CD8-positive, alpha-beta memory T cell (primary cell): ENCODE measurements at places on chromosomes 4 and X.

DNA sequence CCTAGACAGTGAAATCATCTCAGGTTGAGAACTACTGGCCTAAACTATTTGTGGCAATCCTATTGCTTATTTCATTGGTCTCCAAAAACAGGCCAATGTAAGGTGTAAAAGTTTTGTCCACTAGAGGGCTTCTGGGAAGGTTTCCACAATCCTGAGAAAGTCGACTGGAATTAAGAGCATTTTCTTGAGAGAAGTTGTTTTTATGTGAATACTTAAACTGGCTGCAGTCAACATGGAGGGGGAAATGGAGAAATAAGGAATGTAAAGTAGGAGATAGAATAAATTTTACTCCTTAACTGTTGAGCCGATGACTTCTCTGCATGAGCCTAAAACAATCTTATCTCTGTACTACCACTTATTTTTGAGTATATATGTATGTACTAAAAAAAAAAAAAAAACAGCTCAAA is 11.0 kb upstream of the EIF4E start:
- H3K27ac ChIP-seq, result no peak overlapping the region
- no peak overlapping the region for H3K4me3 ChIP-seq
- no peaks in the 10 kb centered on the region for H3K27me3 ChIP-seq
- no peak for DNase-seq

DNA sequence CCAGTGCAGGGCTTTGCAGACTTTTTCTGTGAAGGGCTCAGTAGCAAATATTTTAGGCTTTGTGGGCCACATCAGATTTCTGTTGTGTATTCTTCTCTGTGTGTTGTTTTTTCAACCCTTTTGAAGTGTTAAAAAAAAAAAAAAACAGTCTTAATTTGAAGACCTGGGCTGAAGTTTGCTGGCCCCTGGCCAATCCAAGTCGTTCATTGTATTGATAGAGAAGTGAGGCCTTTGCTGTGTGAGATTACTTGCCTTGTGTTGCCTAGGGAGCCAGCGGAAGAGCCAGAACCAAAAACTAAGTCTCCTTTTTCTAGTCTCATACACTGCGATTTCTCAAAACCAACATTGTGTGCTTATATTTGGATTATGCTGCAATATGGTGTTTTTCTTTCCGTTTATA is 46.9 kb downstream of the MTM1 start:
- H3K27me3 ChIP-seq, result no peaks in the 10 kb centered on the region
- H3K4me1 ChIP-seq, result no peaks in the 10 kb centered on the region
- no peak overlapping the region for H3K4me3 ChIP-seq
- no peak overlapping the region for H3K27ac ChIP-seq
- H3K36me3 ChIP-seq, result no peaks in the 10 kb centered on the region

GRCh38 chr4:10385994-10386394 is 71.2 kb downstream of the ZNF518B start:
- H3K4me3 ChIP-seq, result no peak overlapping the region
- no peak overlapping the region for H3K27ac ChIP-seq
- no peaks in the 10 kb centered on the region for H3K4me1 ChIP-seq
- no peaks in the 10 kb centered on the region for H3K27me3 ChIP-seq

GRCh38 chr4:22667332-22667940 is 25.3 kb upstream of the GBA3 start:
- H3K36me3 ChIP-seq, result no peaks in the 10 kb centered on the region
- no peak overlapping the region for H3K27ac ChIP-seq
- H3K4me1 ChIP-seq, result peaks cover 23% of the 10 kb centered on the region
- no peak for DNase-seq

GRCh38 chr4:146978641-146979040 is 33.0 kb upstream of the TTC29 start:
- no peak for DNase-seq
- no peak overlapping the region for H3K27ac ChIP-seq
- H3K27me3 ChIP-seq, result no peaks in the 10 kb centered on the region
- H3K36me3 ChIP-seq, result no peaks in the 10 kb centered on the region

GRCh38 chr4:168598191-168598590 is 101.3 kb downstream of the PALLD start:
- no peak for DNase-seq
- H3K27ac ChIP-seq, result no peak overlapping the region
- no peaks in the 10 kb centered on the region for H3K36me3 ChIP-seq

DNA sequence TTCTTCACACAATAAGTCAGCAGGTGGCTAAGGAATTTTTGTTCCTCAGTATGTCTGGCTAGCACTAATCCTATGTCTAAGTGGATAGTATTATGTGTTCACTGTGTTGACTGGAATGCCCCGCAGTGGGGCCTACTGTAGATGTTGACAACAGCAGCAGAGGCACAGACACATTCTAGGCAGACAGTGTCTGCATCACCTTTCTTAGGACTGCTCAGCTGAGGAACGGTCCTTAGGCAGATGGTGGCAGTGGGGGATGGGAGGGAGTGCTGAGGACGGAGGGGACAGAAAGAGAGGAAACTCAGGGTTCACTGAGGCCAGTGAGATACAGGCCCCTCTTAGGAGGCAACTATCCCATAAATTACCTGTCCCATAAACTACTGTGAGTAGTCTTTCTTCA is 44.6 kb upstream of the LEF1 start:
- H3K4me1 ChIP-seq, result no peaks in the 10 kb centered on the region
- no peak overlapping the region for H3K27ac ChIP-seq
- H3K27me3 ChIP-seq, result no peaks in the 10 kb centered on the region
- no peak overlapping the region for H3K4me3 ChIP-seq

GRCh38 chrX:153938226-153938786 is 3.5 kb upstream of the NAA10 start:
- H3K36me3 ChIP-seq, result no peaks in the 10 kb centered on the region
- DNase-seq, result no peak
- H3K4me1 ChIP-seq, result peaks cover 6% of the 10 kb centered on the region
- H3K27me3 ChIP-seq, result no peaks in the 10 kb centered on the region

DNA sequence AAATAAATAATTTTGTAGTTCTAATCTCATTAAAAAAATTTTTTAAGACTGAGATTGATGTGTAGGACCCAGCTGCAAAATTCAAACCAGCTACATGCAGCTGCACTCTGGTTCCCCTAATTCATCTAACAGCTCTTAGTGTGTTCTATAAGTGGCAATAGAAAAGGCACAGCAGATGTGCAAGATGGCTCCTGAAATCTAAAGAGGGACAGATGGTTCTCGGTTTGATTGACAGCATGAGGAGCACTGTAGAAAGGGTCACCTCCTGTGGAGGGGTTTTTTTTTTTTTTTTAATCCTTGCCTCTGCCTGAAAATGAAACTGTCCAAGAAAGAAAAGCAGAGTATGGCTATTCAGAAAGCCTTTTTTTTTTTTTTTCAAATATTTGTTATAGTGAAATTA is 16.9 kb upstream of the OCIAD1 start:
- no peaks in the 10 kb centered on the region for H3K27me3 ChIP-seq
- H3K36me3 ChIP-seq, result no peaks in the 10 kb centered on the region
- H3K4me1 ChIP-seq, result no peaks in the 10 kb centered on the region
- DNase-seq, result no peak
- H3K27ac ChIP-seq, result no peak overlapping the region

DNA sequence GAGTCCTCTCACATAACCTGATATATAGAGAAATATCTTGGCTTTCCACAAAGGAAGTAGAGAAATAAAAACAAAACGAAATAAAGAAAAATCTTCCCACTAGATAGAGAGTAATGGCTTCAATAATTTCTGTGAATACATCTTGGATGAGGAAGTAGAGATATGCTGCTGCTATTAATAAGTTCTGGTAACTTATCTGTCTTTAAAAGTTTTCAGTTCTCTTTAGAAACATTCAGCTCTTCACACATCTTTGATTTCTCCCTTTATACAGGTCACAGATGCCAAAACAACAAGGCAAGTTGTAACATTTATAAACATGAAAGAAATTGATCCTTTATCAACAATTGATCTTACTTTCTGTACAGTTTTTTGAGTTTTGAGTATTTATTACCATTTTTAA is 615.8 kb downstream of the TRAM1L1 start:
- no peak overlapping the region for H3K27ac ChIP-seq
- H3K27me3 ChIP-seq, result no peaks in the 10 kb centered on the region
- H3K4me1 ChIP-seq, result no peaks in the 10 kb centered on the region
- no peak overlapping the region for H3K4me3 ChIP-seq

GRCh38 chr4:19092797-19093196 is 1071.2 kb upstream of the LCORL start:
- no peaks in the 10 kb centered on the region for H3K36me3 ChIP-seq
- no peaks in the 10 kb centered on the region for H3K4me1 ChIP-seq
- DNase-seq, result no peak
- H3K4me3 ChIP-seq, result no peak overlapping the region

DNA sequence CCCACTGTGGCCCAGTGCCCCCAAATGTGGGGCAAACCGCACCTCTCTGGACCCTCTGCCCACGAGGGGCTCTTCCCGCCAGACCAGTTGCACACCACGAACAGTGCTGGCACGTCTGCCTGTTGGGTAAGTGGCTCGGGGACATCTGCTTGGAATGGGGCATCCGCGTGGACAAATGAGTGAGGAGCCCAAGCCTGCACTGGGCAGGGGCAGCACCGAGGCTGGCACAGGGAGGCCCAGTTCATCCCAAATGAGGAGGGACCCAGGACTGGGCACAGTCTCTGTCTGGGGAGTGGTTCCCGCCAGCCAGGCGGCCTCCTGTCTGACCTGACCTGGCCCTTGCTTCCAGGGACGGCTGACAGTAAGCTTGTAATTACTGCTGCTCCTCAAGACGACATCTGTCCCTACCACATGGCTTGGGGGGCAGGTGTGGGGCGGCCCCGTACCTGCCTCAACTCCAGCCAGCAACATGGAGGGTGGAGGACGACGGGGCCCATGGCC is 3.2 kb downstream of the SPON2 start:
- H3K27me3 ChIP-seq, result peaks cover 12% of the 10 kb centered on the region
- H3K36me3 ChIP-seq, result no peaks in the 10 kb centered on the region
- no peak for DNase-seq
- H3K27ac ChIP-seq, result no peak overlapping the region

DNA sequence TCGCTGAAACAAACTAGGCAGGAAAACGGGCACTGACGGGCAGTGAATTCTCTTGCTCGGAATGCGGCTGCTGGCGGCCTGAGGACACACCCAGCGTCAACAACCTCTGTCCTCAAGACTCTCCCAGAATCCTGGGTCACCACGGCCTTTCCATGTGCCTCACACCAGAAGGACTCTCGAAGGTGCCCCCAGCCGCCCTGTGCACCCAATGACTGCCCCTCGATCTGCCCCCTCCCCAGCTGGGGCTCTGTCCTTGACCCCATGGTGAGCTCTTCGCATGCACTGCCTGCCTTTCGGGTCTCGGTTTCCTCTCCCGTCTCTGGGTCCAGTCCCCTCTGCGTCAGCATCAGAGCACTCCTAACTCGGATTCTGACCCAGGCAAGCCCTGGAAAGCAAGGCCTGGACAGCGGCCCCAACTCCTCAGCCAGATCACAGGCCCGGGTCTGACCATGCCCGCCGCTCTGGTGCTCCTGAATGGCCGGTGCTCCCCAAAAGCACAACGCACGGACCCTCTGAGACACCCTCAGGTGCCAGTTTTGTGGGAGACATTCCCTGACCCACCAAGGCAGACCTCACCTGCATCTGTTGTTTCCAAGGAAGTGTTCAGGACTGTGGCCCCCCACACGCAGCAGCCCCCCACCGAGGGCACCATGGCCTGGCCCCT is 56.0 kb downstream of the ACOX3 start:
- no peak overlapping the region for H3K27ac ChIP-seq
- no peak overlapping the region for H3K4me3 ChIP-seq
- peaks cover 3% of the 10 kb centered on the region for H3K36me3 ChIP-seq
- H3K4me1 ChIP-seq, result no peaks in the 10 kb centered on the region
- DNase-seq, result no peak

GRCh38 chrX:1419545-1420355 is 27.8 kb upstream of the SLC25A6 start:
- no peak overlapping the region for H3K27ac ChIP-seq
- H3K4me3 ChIP-seq, result no peak overlapping the region
- DNase-seq, result no peak
- H3K36me3 ChIP-seq, result peaks cover 48% of the 10 kb centered on the region
- H3K27me3 ChIP-seq, result no peaks in the 10 kb centered on the region

DNA sequence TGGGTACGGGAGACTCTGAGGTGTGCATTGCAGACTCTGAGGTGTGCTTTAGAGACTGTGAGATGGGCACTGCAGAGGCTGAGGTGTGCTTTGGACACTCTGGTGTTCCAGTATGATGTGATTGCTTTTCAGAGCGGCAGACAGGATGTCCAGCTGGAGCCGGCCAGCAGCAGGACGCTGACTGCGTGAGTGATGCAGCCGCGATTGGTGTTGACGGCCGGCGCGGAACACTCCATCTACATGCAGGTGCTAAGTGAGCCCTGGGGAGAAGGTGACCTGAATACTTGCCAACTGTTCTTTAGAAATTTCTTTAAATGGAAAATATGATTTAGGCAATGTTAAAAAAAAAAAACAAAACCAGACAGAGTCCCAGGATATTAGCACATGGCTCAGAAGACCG is 103.1 kb upstream of the PPP2R3B start:
- no peak for DNase-seq
- H3K27ac ChIP-seq, result no peak overlapping the region
- H3K4me1 ChIP-seq, result no peaks in the 10 kb centered on the region
- no peak overlapping the region for H3K4me3 ChIP-seq

GRCh38 chrX:925094-925493 is 287.4 kb downstream of the CRLF2 start:
- no peak overlapping the region for H3K27ac ChIP-seq
- no peak overlapping the region for H3K4me3 ChIP-seq
- H3K4me1 ChIP-seq, result no peaks in the 10 kb centered on the region
- no peaks in the 10 kb centered on the region for H3K36me3 ChIP-seq
- no peak for DNase-seq
- H3K27me3 ChIP-seq, result no peaks in the 10 kb centered on the region

- DNase-seq, result no peak
- no peak overlapping the region for H3K27ac ChIP-seq
- H3K27me3 ChIP-seq, result no peaks in the 10 kb centered on the region
- H3K4me3 ChIP-seq, result no peak overlapping the region
- no peaks in the 10 kb centered on the region for H3K36me3 ChIP-seq
These were observed 32.0 kb upstream of the DCX start for GRCh38 chrX:111443946-111444345.

GRCh38 chr4:126752126-126752525 is 880.6 kb upstream of the INTU start:
- H3K27ac ChIP-seq, result no peak overlapping the region
- no peak overlapping the region for H3K4me3 ChIP-seq
- DNase-seq, result no peak
